ENCODE measurements at places on chromosomes 1 and 21.

- DNase-seq: no peak
Measured at GRCh38 chr1:180563026-180563827, 4.5 kb downstream of the OVAAL start.

- no peak for DNase-seq
Measured at GRCh38 chr21:32018381-32018780, 145.6 kb downstream of the HUNK start.

DNA sequence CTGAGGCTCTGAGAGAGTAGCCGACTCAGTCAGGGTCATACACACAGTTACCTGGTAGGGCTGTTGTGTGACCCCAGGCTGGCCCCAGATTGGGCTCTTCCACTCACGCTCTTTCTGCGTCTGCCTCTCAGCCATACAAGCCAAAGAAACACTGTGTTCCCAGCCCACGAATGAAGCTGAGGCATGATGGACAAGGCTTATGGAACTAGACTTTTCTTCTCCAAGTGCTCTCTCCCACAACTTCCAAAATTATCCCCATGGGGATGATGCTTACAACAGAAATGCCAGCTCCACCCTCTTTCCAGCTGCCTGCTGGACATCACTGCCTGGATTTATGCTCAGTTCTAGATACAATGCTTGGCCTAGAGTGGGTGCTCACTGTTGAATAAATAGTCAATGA is 102.8 kb upstream of the JUN start:
- no peak for DNase-seq

DNA sequence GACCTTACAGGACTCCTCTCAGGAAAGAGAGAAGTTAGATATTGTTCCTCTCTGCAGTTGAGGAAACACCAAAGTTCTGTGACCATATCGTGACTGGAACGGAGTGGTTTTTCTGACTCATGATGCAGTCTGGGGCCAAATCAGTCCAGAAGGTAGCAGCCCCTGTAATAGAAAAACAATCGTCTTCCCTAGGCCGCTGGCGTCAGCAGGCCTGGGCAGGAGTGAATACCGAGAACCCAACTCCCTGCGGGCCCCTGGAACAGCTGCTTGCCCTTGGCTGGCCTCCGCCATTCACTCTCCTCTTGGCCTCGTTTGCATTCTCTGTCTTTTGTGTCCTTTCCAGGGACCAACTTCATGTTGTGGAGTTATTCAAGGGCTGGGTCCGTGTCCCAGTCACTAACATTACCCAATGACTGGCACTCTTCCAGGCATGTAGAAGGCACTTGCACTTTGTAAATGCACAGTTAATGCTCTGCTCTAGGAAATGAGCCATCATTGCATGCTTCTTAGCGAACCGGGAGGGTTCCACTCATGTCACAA is 10.9 kb upstream of the CD101 start:
- no peak for DNase-seq

Measured in CD4-positive, alpha-beta T cell treated with Interleukin-21 for 1 hour (primary cell).